NCI-H526 treated with DMSO at 0.1 percent for 48 hours (cell line): ENCODE measurements at places on chromosomes 16 and 17.

- peak; percentile 63 for DNase-seq
Observed at GRCh38 chr17:66480802-66481201, 178.4 kb downstream of the PRKCA start.

DNA sequence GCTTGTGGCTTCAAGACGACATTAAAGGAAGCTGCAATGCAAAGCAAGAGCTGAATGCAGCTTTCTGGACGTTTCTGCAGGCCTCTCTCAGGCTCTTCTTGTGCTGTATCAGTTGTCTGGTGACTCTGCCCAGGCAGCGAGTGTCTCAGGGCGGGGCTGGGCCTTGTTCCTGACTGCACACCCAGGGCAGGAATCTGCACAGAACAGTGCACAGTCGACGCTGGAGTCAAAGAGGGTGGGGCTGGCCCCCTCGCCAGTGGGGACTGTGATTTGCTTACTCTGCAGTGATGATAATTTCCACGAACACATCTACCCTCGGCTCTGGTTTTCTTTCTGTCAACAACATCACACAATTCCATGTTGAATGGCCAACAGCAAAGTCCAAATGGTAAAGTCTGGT lies 60.7 kb downstream of the IRF8 start:
- no peak for DNase-seq

DNA sequence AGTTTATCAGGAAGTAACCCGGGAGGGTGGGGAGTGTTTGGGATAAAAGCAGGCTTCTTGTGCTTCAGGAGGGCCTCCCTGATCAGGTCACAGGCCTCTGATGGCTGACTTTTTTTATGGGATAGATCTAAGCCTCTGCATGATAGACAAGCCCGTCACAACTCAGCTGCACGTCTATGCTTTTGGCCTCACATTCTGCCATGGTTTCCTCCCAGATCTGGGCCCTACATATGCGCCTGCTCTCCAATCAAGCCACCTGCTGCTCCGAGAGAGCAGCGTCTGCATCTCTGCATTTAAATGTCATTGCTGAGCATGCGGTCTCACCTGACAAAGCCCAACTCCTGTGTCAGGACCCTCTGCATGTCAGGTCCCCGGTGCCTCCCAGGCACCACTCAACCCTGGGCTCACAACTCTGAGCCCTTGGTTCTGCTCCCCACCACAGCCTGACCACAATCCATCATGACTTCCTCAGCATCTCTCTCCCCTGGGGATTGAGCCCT lies 45.3 kb upstream of the SREBF1 start:
- DNase-seq: no peak

GRCh38 chr16:3027983-3028715 lies 4.3 kb downstream of the THOC6 start:
- peak; percentile 27 for DNase-seq

DNA sequence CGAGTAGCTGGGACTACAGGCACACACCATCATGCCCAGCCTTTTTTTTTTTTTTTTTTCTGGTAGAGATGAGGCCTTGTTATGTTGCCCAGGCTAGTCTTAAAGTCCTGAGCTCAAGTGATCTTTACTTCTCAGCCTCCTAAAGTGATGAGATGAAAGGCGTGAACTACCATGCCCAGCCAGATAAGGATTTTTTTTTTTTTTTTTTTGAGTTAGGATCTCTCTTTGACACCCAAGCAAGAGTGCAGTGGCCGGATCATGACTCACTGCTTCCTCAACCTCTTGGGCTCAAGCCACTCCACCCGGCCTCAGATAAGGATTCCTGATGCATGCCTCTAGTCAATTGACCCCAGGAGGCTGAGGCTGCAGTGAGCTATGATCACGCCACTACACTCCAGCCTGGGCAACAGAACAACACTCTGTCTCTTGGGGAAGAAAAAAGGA lies 11.2 kb upstream of the PLEKHG4 start:
- DNase-seq: no peak

- DNase-seq: no peak
Observed at GRCh38 chr17:64187093-64187895, 57.4 kb upstream of the ERN1 start.

- no peak for DNase-seq
Observed at GRCh38 chr17:40915721-40916256, 21.7 kb downstream of the KRT23 start.

DNA sequence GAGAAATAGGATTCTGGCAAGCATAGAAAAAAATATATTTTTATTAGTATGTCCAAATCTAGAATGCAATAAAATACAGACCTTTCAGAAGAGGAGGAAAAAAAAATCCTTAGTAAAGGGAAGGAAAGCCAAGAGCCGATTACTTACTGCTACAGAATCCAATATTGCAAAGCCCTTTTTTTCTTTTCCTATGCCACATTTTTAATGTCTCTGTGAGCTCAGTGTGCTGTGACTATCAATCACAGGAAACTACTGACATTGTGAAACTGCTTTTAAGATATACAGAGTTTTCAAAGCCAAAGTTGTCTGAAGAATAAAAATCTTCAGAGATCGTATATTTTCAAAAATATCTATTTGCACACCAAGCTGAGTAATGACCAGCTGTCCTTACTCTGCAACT lies 120.4 kb downstream of the CHD9NB start:
- DNase-seq: no peak

GRCh38 chr17:2931876-2932275 lies 131.5 kb downstream of the OR1D5 start:
- no peak for DNase-seq

DNA sequence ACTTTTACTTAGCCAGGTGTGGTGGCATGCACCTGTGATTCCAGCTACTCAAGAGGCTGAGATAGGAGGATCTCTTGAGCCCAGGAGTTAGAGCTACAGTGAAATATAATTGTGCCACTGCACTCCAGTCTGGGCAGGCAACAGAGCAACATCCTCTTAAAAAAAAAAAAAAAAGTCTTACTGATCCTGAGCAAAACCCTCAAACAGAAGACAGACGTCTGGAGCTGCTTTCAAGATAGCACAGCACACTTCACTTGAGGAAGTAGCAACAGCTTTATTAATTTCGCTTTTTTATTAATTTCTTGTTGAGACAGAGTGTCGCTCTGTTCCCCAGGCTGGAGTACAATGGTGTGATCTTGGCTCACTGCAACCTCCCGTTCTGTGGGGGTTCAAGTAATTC lies 10.2 kb upstream of the GGA2 start:
- DNase-seq: no peak

DNA sequence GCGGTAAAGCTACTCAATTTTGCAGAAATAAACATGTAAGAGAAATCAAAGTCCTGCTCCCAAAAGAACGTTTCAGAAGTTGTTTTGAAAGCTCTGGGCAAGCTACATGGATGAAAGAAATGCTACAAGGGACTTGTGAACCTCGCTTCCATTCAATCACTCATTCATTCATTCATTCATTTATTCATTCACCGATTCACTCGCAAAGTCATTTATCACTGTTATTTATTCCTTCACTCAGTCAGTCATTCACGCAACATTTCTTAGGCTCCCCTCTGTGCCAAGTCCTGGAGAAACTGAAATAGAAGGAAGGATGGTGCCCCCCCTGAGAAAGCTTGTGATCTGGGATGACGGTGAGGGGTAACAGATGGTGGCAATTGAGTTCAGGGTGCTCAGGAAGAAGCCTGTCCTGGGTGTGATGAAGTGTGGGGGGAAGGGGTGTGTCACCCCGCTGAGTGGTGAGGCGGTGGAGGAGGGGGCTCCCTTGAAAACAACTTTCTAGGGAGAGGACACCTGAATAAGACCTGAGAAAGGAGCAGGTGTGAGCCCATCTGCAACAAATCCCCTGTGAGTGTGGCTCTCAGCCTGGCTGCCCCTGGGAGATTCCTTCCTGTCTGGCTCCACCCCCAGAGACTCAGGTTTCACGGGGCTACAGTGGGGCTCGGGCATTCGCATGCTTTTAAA lies 36.3 kb upstream of the PRSS54 start:
- no peak for DNase-seq

GRCh38 chr16:85612801-85613603 lies at the start of gene GSE1:
Gene GSE1, plus strand, starts transcription at chr16:85613322. Its CDS starts 70 bp downstream, at chr16:85613392.
- DNase-seq: peak; percentile 90

DNA sequence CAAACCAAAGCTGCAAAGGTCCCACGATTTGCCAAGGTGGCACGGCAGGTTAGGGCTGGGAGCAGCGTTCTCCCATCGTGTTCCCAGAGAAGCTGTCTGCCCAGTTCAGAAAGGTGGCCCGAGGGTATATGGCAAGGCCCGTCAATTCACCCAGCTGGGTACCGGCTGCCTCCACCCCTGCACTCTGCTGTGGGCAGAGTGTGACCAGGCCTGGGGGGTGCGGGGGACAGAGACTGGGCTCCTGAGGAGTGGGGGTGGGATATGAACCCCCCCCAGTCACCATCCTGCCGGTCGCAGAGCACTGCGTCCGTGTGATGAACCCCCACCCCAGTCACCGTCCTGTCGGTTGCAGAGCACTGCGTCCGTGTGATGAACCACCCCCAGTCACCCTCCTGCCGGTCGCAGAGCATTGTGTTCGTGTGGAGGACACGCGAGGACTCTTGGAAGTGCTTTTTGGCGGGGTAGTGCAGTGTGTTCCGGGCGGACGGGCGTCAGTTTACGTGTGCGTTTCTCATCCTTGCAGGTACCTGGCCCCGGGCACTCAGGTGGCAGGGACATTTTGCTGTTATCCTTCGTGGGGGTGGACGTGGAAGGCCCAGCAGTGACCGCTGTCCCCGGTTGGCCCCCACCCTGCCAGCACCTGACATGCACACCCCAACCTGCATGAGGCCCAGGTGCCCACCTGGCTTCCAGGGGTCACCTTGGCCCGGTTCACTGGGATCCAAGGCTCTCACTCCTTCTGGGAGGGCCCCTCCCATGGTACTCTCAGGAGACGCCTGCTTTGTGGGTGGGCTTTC lies 2.7 kb upstream of the FASN start:
- DNase-seq: no peak

DNA sequence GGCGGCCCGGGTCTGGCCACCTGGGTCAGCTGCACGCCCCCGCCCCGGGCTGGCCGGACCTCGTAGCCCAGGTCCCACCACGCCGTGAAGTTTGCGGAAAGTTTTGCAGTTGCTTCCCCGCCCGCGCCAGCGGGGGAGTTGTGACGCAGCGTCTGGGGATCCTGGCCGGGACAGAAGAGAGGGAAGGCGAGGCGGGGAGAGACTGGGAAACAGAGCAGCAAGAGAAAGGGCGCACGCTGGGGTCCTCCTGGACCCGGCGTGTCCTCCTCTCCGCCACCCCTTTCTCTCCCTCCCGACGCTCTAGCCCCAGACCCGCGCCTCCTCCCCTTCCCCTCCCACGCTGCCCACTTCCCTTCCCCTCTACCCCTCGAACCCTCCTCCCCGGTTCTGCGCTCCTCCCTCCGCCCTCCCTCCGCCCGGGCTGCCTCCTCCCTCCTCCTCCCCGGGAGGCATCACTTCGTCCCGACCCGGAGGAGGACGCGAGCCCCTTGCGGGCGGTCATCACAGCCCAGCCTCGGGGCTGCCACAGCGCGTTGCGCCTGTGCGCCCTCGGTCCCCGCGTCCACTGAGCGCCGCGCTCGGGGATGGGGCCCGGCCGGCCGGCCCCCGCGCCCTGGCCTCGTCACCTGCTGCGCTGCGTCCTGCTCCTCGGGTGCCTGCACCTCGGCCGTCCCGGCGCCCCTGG lies at the start of gene MRC2:
Gene MRC2 (plus strand): TSS at position 452 of the 685 bp plus-strand sequence. CDS start 133 bp downstream, at position 585.
- DNase-seq: no peak

- DNase-seq: no peak
Observed at GRCh38 chr17:19510903-19511302, 22.8 kb upstream of the SLC47A1 start.

GRCh38 chr16:142405-142967 lies 4.0 kb upstream of the NPRL3 start:
- DNase-seq: no peak

DNA sequence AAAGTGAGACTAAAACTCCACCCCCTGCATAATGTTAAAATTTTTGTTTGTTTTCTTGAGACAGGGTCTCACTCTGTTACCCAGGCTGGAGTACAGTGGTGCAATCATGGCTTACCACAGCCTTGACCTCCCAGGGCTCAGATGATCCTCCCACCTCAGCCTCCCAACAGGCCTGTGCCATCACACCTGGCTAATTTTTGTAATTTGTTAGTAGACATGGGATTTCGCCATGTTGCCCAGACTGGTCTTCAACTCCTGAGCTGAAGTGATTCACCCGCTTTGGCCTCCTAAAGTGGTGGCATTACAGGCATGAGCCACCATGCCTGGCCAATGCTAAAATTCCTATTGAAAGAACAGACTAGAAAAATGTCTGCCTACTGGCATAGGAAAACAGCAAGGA lies 103.8 kb downstream of the TRIM37 start:
- DNase-seq: no peak

- no peak for DNase-seq
Observed at GRCh38 chr16:70694088-70694867, 8.4 kb upstream of the MTSS2 start.

DNA sequence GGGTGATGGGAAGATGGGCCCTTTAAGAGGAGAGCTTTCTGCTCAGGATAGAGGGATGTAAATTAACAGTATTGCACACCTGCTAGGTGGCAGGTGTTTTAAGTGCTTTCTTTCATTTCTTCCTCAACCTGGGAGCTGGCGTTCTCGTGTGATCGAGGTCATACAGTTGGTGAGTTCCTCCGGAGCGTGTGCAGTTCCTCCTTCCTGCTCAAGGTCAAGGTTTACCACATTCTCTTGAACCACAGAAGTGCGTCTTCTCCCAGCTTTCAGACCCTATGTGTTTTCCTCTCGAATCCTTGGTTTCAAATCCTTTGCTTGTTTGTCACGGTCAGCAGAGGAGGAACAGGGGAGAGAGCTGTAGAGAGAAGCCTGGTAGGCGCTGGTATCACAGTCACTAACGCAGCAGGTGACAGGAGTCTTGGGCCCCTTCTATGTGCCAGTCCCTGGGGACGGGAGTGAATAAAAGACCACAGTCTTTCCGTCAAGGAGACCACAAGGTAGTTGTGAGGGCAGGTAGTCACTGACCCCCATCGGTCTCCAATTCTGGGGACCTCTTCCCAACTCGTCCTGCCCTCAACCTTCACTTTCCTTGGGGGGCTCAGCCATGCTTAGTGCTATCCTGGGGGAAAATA lies 791 bp downstream of the DNAI2 start:
- DNase-seq: peak; percentile 27

DNA sequence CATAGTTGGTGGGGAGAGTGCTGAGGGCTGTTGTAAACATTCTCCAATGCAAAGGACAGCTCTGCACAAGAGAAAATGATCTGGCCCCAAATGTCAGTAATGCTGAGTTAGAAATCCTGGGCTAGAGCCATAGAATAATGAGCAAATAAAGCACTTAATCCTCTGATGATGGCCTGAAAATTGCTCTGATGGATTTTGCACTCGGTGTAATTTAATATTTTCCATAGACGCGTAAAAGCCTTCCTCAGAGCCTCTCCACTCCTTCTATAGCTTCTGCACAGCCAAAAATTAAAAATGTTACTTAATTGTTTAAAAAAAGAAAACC lies 23.7 kb downstream of the FAM20A start:
- DNase-seq: no peak

DNA sequence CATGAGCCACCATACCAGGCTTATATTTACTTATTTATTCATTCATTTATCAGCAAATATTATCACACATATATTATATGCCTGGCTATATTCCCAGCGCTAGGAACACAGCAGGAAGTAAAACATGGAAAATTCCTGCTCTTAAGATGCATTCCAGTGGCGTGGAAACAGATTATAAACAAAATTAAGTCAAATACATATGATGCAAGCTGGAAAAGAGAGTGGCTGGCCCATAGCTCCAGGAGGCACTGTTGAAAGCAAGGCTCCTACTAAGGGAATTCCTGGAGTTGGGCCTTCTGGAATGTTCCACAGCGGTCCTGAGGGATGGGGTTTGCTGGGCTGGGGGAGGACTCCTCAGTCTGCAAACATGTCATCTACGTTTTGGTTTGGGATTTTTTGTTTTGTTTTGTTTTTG lies 18.4 kb downstream of the ADCY9 start:
- no peak for DNase-seq

- DNase-seq: no peak
Observed at GRCh38 chr16:17691899-17692176, 221.1 kb upstream of the XYLT1 start.
